ENCODE measurements at places on chromosomes 5 and 9.

GRCh38 chr5:13745508-13745907 lies 199.0 kb downstream of the DNAH5 start:
- no peak for DNase-seq

GRCh38 chr9:37449862-37450632 lies 15.2 kb downstream of the ZBTB5 start:
- no peak for DNase-seq

GRCh38 chr9:35729101-35729500 lies 2.9 kb downstream of the TLN1 start:
- no peak for DNase-seq

GRCh38 chr9:72947984-72948465 lies 4.8 kb downstream of the ALDH1A1 start:
- no peak for DNase-seq

Data from stimulated activated CD8-positive, alpha-beta memory T cell treated with anti-CD3 and anti-CD28 coated beads, Interleukin-7, amount 100 ng/mL, for 1 hour (primary cell).